NCI-H226 (cell line): ENCODE measurements at places on chromosomes 16 and 17.

- no peak for DNase-seq
Observed at GRCh38 chr17:70313086-70313852, 143.9 kb downstream of the KCNJ2 start.

GRCh38 chr17:77555741-77556291, 402.7 kb upstream of the TNRC6C start:
- peak; percentile 20 for DNase-seq

DNA sequence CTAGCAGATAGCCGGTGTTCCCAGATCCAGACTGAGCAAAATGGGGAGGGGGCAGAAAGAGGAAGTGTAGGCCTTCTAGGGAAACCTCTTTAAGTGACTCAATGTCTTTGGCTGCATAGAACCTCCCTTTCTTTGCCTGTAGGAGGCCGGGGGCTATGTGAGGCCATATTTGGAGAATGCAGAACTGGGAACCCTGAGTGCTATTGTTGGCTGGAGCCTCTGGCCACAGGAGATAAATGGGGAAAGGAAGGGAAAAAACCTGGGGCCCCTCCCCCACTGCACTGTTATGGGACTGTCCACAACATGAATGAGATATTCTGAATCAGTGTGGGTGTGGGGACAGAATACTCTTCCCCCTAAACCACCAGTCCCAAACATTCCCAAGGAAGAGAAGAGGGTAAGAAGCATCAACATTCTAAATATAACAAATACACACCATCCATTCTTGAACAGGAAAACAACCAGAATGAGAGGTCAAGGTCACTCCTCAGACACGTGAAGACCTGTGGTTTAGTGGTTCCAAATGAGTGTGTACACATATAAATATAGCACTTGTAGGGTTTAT, 2.4 kb downstream of the VPS25 start:
- peak; percentile 63 for DNase-seq

DNA sequence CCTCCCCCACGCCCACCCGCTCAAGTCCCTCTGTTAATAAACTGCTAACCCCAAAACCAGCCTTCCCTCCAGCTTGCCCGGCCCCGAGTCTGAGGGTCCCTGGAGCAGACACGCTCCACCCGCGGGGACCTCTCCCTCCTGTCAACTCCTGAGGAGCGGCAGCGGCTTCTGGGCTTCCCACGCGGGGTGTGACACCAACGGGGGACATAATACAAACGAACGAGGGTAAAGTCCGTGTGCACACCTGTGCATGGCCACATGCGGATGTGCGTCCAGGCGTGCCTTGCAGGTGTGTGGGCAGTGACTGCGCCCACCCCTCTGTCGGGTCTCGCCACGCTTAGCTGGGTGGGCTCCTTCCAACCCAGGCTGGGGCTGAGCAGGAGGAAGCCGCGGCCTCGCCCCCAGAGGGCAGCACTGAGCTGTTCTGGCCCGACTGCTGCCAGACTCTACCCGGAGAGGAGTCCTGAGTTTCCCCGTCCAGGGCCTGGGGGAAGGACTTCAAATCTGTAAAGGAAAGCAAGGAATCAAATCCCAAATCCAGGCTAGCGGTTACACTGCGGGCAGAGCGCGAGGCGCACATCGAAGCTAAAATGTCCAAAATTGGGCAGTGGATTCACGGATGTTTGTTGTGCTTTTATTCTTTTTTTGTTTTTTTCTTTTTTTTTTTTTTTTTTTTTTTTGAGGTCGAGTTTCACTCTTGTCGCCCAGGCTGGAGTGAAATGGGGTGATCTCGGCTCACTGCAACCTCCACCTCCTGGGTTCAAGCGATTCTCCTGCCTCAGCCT, 24.2 kb upstream of the KRT17 start:
- peak; percentile 68 for DNase-seq
